ENCODE measurements at places on chromosomes 12 and 14.
A peak's percentile ranks its signal among the peaks of the same experiment; 100 is the strongest.

- no peak for DNase-seq
Measured at GRCh38 chr12:9349888-9350885, 142.0 kb upstream of the PZP start.

DNA sequence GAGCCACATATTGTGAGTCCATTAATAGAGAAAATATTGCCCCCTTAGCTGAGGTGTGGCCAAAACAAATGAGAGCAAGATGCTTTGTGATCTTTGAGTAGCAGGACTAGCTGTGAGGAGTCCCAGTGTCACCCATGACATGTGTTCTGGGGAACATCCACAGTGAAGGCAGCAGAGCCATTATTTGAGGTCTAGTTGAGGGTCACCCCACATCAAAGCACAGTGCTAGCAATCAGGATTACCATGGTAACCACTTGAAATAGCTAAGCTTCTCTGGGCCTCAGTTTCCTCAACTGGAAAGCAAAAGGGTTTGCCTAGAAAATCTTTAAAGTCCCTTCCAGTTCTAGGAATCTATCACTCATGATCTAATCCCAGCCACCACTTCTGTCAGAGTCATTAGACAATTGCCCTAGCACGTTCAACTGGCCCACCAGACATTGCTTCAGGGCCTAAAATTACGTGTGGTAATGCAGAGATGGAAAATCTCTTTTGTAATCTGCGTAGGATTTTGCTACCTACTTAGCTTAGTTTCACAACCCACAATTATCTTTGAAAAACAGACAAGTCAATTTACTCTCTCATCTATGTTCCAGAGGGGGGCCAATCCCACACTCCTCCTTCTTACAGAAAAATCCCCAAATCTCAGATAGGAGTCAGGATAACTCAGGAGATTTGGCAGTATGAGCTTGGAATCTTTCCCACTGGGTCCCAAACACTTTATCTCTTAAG is 251.2 kb upstream of the EGLN3 start:
- DNase-seq: no peak

DNA sequence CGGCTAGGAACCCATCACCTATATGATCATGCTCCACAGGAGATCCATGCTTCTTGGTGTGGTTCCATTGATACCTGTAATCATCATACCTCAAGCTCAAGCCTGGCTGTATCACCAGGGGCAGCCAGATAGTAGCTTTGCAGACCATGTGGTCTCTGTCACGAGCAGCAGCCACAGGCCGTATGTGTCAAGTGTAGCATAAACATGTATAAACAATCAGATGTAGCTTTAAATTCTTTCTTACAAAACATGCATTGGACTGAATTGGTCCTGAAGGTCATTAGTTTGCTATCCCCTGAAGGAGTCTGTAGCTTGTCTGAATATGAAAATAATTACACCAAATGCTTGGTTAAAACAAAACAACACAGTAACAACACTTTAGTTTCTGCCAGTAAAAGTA is 1223.2 kb upstream of the TMEM132C start:
- no peak for DNase-seq

DNA sequence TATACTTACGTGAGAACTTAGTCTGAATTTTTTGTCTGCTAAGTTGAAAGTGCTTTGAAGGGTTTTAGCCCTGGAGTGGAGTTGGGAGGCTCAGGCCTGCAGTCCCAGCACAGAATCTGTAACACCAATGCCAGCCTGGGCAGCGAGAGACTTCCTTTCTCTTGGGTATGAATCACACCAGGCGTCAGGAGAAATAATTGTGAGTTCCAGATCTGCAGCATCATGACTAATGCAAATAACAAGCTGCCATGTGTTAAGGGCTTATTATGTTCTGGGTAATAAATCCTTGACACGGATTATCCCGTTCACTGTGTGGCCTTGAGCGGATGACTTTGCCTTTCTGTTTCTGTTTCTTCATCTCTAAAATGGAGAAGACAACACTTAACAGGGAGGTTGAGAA is 70.6 kb downstream of the B4GALNT3 start:
- DNase-seq: peak; percentile 76

- no peak for DNase-seq
Measured at GRCh38 chr14:101586531-101587430, 25.5 kb downstream of the DIO3 start.

GRCh38 chr12:114406316-114406983 is 506 bp upstream of the TBX5 start:
- DNase-seq: no peak

DNA sequence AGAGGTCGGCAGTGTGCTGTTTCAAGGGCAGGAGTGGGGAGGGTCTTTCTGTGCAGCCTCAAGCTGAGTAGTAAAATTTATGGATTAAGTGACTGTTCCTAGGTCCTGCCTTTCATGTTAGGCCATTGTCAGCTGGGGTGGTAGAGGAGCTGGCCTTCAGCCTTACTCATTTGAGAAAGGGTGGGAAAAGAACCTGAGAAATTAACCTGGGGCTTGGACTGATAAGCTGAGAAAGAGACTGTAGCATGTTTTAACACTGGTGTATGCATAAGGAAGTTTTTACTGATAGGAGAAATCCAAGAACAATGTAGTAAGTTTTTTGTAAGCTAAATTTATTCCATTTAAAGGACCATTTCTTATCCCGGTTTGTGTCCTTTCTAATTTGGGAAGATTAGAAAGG is 20.7 kb downstream of the IFT43 start:
- DNase-seq: no peak

DNA sequence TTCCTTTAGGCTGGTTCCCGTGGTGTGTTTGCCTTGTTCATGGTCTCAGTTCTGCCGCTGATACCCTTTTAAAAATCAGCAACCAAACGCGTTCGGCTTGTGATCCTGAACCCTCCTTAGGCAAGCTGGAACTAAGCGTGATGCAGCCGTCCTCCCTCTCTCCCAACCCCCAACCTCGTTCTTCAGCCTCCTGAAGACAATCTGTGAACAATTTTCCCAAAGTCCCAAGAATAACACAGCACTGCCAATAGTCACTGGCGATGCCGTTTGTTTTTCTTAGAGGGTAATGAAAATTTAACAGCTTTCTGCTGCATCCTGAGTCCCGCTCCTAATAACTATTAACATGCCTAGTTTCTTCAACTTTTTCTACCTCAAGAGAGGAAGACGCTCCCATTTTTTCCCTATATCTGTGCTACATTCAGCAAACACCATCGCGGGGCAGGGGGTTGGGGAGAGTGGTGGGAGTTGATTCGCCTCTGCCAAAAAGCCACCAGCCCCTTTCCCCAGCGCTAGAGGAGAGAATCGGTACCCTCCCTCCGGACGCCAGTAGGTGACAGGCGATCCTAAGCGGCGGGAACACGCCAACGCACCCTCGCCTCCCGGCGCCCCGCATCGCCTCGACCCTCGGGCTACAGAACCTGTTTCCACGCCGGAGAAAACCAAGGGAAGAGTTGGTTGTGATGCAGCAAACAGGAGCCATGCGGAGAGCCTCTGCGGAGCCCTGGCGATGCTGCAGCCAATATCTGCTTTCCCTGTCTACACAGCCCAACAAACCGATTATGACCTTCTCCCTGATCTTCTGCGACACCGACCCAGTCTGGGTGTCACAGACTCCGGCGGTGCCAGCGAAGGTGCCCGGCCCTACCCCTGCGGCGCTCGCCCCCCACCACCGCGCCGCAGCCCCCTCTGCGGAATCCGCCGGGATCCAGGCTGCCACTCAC is 752 bp downstream of the PRICKLE1 start:
- no peak for DNase-seq

DNA sequence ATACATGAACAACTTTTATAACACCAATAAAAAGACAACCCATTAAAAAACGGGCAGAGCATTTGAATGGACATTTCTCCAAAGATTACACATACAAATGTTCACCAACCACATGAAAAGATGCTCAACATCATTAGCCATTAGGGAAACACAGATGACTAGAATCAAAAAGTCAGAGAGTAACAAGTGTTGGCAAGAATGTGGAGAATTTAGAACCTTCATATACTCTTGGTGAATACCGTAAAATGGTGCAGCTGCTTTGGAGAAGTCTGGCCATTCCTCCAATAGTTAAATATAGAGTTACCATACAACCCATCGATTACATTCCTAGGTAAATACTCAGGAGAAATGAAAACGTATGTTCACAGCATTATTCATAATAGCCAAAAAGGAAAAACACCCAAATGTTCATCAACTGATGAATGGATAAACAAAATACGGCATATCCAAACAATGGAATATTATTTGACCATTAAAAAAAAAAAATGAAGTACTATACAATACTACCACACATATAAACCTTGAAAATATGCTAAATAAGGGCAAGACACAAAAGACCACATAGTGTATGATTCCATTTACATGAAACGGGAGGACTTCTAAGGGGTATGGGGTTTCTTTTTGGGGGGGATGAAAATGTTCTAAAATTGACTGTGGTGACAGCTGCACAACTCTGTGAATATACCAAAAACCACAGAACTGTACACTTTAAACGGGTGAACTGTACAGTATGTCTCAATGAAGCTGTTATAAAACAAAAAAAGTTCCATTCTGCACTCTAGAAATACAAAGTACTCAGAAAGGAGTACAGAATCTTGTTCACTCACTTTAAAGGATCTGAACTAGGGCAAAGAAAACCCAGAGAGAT is 3.2 kb downstream of the CORO1C start:
- no peak for DNase-seq

- peak; percentile 76 for DNase-seq
Measured at GRCh38 chr12:11581179-11581755, 68.2 kb upstream of the ETV6 start.

- no peak for DNase-seq
Measured at GRCh38 chr12:46556819-46557524, 184.4 kb upstream of the SLC38A2 start.

DNA sequence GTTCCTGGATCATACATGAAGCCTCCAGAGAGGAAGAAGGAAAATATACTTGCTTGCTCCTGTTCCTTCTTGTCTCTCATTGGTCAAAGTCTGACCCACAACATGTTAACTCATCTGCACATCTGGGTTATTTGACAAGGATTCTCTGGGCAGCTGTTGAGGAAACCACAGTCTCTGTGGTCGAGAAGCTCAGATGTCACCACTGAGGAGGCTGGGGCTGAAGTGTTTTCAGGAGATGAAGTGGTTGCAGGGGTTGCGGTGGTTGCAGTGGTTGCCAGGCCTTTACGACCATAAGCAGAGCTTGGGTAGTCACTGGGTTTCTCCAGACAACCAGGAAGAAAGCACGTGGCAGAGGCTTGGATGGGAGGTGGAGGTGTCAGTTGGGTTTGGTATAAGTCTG is 265.0 kb upstream of the LRIG3 start:
- DNase-seq: no peak

DNA sequence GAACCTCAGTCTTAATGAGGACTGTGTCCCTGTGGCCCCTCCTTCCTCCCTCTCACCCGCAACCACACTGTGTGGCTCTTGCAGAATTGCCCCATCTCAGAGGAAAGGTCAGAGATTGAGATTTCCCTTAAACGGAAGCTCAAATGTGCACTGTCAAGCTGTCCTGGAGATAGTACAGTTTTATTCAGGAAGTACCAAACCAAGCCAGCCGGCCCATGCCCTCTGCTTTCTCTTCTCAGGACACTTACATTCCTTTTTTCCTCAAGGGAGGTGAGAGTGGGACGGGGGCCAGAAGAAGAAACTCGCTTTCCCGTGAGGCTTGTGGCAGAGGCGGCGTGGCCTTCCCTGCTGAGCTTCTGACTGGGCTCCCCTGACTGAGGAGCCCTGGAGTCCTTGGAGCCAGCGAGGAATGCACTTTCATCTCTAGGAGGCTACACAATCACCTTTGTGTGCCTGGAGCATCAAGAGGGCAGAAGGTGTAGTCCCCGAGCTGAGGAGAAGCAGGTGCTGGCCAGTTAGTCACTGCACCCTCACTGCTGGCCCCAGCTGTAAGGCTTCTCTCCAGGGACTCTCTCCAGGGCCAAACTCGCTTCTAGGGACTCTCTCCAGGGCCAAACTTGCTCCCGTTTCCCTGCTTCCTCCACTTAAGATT is 24.1 kb upstream of the ATP2A2 start:
- DNase-seq: no peak

DNA sequence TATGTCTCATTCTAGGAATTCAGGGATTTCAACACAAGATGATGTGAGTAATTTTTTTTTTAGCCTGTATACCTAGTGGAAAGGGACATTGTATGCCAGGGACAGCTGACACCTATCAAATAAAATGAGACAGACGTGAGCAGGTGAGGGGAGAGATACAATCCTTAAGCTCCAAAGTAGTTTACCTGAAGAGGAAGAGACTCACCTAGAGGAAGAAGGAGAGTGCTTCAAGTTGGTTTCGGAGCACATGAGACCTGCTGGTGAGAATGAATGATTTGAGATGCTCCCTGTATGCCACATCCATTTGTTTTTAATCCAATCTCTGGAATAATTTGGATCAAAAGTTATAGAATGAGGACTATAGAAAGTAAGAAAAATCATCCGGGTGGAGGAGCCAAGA is 915.4 kb upstream of the FBXO33 start:
- no peak for DNase-seq

DNA sequence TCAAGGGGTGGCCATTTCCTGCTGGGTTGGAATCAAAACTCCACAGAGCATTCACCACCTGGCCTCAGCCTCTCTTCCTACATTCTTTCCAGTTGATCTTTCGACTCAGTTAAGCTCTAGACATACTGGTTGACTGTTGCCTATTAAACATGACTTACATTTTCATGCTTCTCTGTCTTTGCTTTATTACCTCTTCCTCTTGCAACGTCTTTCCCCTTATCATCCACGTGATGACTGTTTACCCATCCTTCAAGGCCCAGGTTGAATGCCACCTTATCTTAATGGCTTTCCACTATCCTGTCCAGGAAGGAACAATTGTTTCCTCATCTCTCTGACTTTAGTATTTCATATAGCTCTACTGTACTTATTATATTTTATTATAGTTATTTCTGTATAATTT is 24.4 kb upstream of the CCDC175 start:
- no peak for DNase-seq

DNA sequence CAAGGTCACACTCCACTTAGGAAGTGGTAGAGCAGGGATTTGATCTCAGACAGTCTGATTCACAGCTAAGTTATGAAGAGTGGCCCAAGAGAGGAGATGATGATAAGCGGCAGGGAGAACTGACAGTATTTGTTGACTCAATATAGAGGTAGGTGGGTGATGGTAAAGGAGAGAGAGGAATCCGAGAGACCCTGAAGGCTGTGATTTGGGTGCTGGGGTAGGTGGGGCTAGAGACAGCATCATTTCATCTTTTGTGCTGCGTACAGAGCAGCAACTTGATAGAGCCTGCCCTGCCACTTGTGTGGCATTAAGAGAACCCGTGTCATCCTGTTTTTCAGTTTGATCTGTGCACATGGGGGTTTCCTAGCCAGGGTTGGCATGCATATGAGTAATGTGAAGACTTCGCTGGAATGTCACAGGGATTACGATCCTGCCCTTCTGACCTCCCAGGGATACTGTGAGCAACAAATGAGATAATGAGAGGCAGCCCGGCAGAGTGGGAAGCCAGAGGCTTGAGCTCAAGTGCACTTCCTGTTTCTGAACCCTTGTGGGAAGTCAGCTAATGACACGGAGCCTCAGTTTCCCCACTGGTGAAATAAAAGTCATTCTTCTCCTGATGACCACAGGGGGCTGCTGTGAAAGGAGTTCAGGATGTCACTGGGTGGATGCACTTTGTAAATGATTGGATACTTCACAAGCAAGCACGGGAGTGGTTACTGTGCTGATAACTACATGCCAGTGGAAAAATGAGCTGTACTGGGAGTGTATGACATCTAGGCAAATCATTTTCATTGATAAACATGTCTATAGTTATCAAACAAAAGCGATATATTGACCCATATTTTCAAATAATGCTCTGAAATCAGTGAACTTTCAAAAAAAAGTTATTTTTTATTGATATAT is 59.5 kb upstream of the IGF1 start:
- DNase-seq: no peak

- DNase-seq: no peak
Measured at GRCh38 chr14:32666308-32666707, 272.4 kb upstream of the NPAS3 start.
